ENCODE measurements at places on chromosomes 16 and 17.

DNA sequence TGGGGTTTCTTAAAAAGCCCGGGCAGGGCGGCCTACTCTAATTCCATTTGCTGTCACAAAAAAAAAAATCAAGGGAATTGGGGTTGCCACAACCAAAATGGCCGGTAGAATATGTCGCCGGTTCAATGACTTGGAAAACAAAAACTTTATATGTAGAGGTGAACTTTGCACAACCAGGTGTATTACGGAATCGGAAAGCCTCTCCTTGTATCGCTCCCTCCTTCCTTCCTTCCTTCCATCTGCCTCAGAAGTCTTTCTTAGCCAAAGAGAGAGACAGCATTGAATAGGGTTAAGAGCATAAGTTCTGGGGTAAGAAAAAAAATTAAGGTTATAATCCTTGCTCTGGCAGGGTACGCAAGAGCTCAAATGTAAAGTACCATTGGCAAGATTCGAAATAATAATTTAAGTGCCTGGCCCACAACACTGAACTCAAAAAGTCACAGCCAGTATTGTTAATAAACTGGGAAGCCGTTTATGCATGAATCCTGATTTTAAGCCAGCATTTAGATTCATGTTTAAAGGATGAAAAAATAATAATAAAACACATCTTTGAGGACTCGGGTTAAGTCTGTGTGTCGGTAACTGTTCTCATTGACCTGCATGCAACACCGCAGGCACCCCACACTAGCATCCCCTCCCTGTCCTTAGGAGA lies 522 bp upstream of the GLG1 start:
- no peak for DNase-seq
- H3K4me1 ChIP-seq: peaks cover 3% of the 10 kb centered on the region
- H3K36me3 ChIP-seq: no peaks in the 10 kb centered on the region
- no peak overlapping the region for H3K27ac ChIP-seq
- H3K27me3 ChIP-seq: no peaks in the 10 kb centered on the region
- peak overlapping the region; percentile 95 for H3K4me3 ChIP-seq

- H3K4me1 ChIP-seq: no peaks in the 10 kb centered on the region
- no peak for DNase-seq
- no peaks in the 10 kb centered on the region for H3K36me3 ChIP-seq
Observed at GRCh38 chr17:79033046-79033616, 9.2 kb downstream of the C1QTNF1 start.

DNA sequence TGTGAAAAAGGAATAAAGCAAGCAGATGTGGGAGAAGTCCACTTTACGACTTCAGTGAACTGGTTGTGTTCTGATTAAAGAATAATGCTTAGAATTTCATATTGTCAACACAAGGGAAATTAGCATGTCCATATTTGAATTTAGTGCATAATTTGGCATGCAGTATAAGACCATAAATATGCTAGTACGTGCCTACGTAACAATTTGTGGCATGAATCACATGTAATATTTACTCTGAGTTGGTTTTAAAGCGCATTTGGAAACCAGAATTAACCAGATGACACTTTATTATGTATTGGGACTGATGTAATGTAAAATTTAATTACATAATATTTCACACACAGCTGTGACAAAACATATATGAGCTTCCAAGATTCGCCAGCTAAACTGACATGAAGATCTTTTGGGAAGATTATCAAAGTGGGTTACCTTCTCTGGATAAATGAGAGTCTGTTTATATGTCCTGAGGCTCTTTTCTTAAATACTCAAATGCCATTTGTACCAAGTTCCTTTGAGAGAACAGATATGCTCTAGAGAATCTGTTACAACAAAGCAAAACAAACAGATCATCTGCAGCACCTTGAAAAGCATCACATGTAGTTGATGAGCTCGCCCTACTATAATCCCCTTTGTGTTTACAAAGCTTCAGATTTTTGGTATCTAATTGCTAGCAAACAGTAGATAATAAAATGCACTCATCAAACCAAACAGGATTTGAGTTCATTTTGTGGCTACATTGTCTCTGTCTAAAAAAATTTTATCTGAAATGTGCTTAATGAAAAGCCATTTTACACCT lies 1468.6 kb downstream of the CDH11 start:
- H3K27ac ChIP-seq: no peak overlapping the region
- no peaks in the 10 kb centered on the region for H3K27me3 ChIP-seq

DNA sequence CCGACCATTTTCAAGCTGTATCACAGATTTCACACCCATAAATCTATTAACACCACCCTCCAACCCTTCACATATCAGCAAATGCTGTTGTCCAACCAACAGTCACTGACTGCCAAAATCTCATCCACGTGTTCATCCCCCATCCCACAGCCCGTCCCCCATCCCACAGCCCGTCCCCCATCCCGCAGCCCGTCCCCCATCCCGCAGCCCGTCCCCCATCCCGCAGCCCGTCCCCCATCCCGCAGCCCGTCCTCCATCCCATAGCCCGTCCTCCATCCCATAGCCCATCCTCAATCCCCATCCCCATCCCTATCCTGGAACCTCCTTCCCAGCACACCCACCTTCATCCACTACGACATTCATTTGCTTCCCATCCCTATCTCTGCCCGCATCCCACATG lies 14.1 kb downstream of the DLG4 start:
- no peak overlapping the region for H3K27ac ChIP-seq
- peak overlapping the region; percentile 49 for H3K4me3 ChIP-seq
- H3K4me1 ChIP-seq: peaks cover 17% of the 10 kb centered on the region
- peaks cover 14% of the 10 kb centered on the region for H3K36me3 ChIP-seq
- no peaks in the 10 kb centered on the region for H3K27me3 ChIP-seq
- DNase-seq: no peak

DNA sequence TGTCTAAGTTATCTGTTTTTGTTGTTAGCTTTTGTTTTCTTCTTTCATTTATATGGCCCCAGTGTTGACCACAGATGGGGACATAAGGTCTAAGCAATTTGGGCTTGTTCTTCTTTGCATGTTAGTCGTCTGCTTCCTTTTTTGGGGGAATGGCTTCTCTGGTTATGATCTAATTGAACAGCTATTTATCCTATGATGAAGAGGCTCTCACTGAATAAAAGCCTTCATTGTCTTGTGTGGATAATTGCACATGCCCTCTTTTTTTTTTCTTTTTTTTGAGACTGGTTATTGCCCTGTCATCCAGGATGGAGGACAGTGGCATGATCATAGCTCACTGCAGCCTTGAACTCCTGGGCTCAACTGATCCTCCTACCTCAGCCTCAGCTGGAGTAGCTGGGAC lies 13.7 kb downstream of the SMARCE1 start:
- no peaks in the 10 kb centered on the region for H3K4me1 ChIP-seq
- no peak overlapping the region for H3K27ac ChIP-seq
- no peaks in the 10 kb centered on the region for H3K27me3 ChIP-seq
- H3K4me3 ChIP-seq: no peak overlapping the region
- peaks cover 21% of the 10 kb centered on the region for H3K36me3 ChIP-seq

- H3K4me3 ChIP-seq: no peak overlapping the region
- H3K4me1 ChIP-seq: peaks cover 2% of the 10 kb centered on the region
- H3K36me3 ChIP-seq: peaks cover 4% of the 10 kb centered on the region
- DNase-seq: no peak
Observed at GRCh38 chr16:67822511-67822910, 15.8 kb downstream of the TSNAXIP1 start.

- H3K4me1 ChIP-seq: no peaks in the 10 kb centered on the region
- H3K27me3 ChIP-seq: no peaks in the 10 kb centered on the region
- H3K4me3 ChIP-seq: no peak overlapping the region
- no peak overlapping the region for H3K27ac ChIP-seq
Observed at GRCh38 chr17:28735242-28735722, 6.7 kb downstream of the NEK8 start.

GRCh38 chr17:80561541-80562114 lies 17.0 kb downstream of the RPTOR start:
- H3K27me3 ChIP-seq: peaks cover 21% of the 10 kb centered on the region
- DNase-seq: no peak
- no peak overlapping the region for H3K4me3 ChIP-seq
- no peak overlapping the region for H3K27ac ChIP-seq

DNA sequence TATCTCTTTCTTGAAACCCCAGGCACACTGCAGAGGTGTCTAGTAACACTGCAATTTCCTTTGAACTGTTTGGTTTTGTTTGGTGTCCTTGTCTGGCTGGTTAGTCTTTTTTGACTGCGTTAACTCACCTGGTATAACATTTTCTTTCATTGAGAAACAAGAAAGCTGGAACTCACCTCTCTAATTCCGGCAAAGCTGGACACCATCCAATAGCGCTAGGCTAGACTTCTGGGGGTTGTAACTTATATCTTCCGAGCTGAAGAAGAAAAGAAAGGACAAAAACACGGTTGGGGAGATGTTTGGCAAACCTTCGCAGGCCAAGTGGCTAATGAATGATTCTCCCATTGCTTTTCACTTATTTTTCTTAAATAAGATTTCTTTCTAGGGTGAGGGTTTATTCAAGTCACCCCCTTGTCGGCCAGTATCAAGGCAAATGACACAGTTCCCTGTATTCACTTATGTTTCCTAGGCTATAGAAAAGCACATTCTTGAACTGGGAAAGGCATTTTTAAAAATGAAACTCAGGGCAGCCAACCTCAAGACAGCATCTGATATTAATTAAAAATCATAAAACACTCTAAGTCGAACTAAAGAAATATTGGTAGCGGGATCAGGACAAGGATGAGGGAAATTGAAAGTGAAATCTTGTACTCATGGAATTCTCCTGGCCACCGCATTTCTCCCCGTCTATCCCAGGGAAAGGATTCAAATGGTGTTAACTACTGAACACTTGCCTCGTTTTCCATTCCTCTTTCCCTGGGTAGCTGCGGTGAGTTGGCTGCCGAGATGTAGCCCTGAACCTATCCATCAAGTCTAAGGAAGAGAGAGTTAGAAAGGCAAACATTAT lies 95.9 kb upstream of the ZFHX3 start:
- no peak overlapping the region for H3K27ac ChIP-seq
- no peak for DNase-seq
- no peaks in the 10 kb centered on the region for H3K27me3 ChIP-seq
- peaks cover 4% of the 10 kb centered on the region for H3K4me1 ChIP-seq

DNA sequence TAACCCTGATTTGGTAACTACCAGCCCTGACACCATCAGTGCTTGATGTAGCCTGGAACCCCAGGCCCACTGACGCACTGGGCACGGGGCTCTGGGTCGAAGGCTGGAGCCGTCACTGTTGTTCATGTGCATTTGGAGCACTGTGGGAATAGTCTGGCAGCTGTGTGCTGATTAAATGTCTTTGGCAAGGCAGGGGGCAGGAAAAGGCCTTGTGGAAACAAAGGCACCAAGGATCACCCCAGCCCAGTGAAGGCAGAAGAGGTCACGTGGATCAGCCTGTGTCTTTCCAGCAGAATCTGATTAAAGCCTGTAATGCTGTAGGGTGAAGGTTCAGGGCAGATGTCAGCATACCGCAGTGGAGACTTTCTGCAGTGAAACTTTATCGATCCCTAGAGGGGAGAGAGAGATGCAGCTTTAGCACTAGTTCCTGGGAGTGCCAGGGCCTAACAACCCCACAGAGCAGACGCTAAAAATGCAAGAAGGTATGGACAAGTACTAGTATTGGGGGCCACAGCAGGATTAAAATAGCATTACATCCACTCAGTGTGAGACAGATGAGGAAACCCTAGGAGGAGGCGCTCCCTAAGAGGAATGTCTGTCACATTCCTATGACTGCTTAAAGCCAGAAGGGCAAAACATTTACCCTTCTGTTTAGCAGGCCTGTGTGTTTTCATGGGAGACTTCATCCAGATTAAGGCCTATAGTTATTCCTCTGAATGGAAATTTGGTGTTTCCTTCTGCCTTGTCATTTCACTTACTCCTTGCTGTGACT lies 9.7 kb downstream of the ZNHIT3 start:
- H3K27ac ChIP-seq: no peak overlapping the region
- DNase-seq: no peak
- peaks cover 29% of the 10 kb centered on the region for H3K36me3 ChIP-seq
- no peaks in the 10 kb centered on the region for H3K27me3 ChIP-seq
- H3K4me3 ChIP-seq: no peak overlapping the region
- no peaks in the 10 kb centered on the region for H3K4me1 ChIP-seq

DNA sequence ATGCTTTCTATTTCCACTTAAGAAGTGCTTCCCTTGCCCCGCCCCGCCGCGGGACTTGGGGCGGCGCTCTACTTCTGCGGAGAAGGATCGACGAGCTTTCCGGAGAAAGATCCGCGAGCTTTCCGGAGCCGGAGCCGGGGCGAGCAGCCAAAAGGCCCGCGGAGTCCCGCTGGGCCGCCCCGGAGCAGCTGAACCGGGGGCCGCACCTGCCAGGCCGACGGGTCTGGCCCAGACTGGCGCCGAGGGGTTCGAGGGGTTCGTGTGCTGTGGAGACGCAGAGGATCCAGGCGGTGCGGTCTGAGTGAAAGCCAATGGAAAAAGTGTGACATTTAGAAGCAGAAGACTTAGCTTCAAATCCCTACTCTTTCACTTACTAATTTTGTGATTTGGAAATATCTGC lies 50.8 kb downstream of the TBC1D26 start:
- H3K36me3 ChIP-seq: no peaks in the 10 kb centered on the region
- no peak overlapping the region for H3K4me3 ChIP-seq
- no peak for DNase-seq
- no peaks in the 10 kb centered on the region for H3K4me1 ChIP-seq
- H3K27me3 ChIP-seq: no peaks in the 10 kb centered on the region
- no peak overlapping the region for H3K27ac ChIP-seq

DNA sequence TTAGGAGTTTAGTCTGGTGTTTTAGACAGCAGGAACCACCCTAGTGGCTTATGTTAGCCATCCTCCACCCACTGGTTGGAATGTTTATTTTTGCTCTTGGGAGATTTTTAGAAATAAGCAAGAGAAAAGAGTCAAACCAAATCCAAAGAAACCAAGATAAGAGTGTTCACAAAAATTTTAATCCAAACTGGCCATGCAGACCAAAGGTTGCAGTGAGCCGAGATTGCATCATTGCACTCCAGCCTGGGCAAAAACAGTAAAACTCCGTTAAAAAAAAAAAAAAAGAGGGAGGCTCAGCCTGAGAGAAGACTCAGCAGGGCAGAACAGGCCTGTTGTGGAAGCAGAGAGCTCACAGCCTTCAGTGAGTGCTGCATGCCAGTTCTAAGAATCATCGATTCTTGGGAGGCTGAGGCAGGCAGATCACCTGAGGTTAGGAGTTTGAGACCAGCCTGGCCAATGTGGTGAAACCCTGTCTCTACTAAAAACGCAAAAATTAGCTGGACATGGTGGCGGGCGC lies 12.2 kb upstream of the C16orf54 start:
- DNase-seq: no peak
- no peak overlapping the region for H3K27ac ChIP-seq
- no peaks in the 10 kb centered on the region for H3K27me3 ChIP-seq
- no peaks in the 10 kb centered on the region for H3K4me1 ChIP-seq
- no peaks in the 10 kb centered on the region for H3K36me3 ChIP-seq

- DNase-seq: no peak
- no peaks in the 10 kb centered on the region for H3K4me1 ChIP-seq
- H3K36me3 ChIP-seq: no peaks in the 10 kb centered on the region
- H3K27ac ChIP-seq: no peak overlapping the region
- no peaks in the 10 kb centered on the region for H3K27me3 ChIP-seq
- H3K4me3 ChIP-seq: no peak overlapping the region
Observed at GRCh38 chr16:22388101-22388644, 13.8 kb upstream of the CDR2 start.

GRCh38 chr17:65930140-65930730 lies 261.7 kb downstream of the CEP112 start:
- H3K4me1 ChIP-seq: no peaks in the 10 kb centered on the region
- no peaks in the 10 kb centered on the region for H3K36me3 ChIP-seq

- DNase-seq: no peak
- H3K4me1 ChIP-seq: 0 out of 2 replicates have a peak, but pooled peaks cover 1% of the 10 kb centered on the region
- H3K27ac ChIP-seq: no peak overlapping the region
- no peak overlapping the region for H3K4me3 ChIP-seq
- H3K27me3 ChIP-seq: no peaks in the 10 kb centered on the region
- H3K36me3 ChIP-seq: no peaks in the 10 kb centered on the region
Observed at GRCh38 chr17:69500911-69501429, 86.5 kb downstream of the MAP2K6 start.

GRCh38 chr16:3611146-3611975 lies at the start of gene SLX4:
SLX4 (minus strand) TSS chr16:3611606; CDS start chr16:3608964, 2,642 bp downstream.
- peak; percentile 71 for DNase-seq
- H3K4me3 ChIP-seq: peak within 1 kb of the TSS; percentile 46
- no peak within 1 kb of the TSS for H3K27ac ChIP-seq
- no peaks in the 10 kb centered on the region for H3K36me3 ChIP-seq
- peaks cover 1% of the 10 kb centered on the region for H3K4me1 ChIP-seq

Measured in iPS DF 6.9 (cell line).